Activated naive CD8-positive, alpha-beta T cell treated with anti-CD3 and anti-CD28 coated beads, Interleukin-2, amount 10 ng/mL, durations not matched to agents 7 days and 5 days (primary cell): ENCODE measurements at places on chromosomes 1 and 21. TPM values are rescaled to one million over a fixed set of nuclear protein-coding genes. Genes with fewer than 3 reads are reported as not detected.

TARDBP gene
- total RNA-seq: 166 TPM

HAPLN2 gene
- 0.17 TPM for total RNA-seq

CHI3L2 gene
- total RNA-seq: 33.9 TPM

MEX3A gene
- 0.11 TPM for total RNA-seq

FCER1G gene
- total RNA-seq: 22.1 TPM

HTR6 gene
- total RNA-seq: 0.14 TPM

GRCh38 chr1:202713110-202713509, 2.9 kb upstream of the SYT2 start:
- DNase-seq: no peak

- no peak for DNase-seq
Measured at GRCh38 chr1:177054542-177054941, 110.0 kb downstream of the ASTN1 start.

DNA sequence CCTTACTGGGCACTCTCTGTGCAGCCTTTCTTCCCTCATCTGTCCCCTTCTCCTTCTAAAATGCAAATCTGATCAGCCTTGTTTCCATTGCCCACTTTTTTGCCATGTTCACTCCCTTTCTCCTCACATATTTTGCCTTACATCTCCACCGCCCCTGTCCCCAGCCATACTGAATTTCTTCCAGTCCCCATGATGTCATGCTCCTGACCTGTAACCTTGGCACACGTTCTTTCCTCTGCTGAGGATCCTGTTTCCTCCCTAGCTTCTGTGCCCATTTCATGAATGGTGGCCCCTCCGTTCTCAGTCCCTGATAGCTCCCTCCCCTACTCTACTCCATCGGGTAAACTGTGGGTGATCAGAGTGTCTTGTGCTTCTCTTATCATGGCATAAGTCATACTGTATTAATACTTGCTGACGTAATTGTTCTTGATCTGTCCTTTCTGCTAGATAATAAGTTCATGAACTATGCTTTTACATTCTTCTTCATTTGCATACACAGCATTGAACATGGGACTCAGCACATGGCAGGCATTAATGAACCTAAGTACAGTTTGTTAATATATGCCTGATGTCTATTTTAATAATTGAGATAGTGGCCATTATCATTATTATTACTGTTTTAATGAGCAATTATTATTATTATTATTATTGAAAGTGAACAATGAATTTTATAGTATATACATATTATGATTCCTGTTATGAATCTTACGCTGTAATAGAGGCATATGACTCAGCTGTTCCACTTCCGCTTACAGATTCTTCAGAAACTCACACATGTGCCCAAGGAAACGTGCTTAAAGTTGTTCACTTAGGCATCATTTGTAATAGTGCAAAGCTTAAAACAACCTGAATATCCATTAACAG, 28.5 kb downstream of the MAP3K21 start:
- DNase-seq: no peak

DNA sequence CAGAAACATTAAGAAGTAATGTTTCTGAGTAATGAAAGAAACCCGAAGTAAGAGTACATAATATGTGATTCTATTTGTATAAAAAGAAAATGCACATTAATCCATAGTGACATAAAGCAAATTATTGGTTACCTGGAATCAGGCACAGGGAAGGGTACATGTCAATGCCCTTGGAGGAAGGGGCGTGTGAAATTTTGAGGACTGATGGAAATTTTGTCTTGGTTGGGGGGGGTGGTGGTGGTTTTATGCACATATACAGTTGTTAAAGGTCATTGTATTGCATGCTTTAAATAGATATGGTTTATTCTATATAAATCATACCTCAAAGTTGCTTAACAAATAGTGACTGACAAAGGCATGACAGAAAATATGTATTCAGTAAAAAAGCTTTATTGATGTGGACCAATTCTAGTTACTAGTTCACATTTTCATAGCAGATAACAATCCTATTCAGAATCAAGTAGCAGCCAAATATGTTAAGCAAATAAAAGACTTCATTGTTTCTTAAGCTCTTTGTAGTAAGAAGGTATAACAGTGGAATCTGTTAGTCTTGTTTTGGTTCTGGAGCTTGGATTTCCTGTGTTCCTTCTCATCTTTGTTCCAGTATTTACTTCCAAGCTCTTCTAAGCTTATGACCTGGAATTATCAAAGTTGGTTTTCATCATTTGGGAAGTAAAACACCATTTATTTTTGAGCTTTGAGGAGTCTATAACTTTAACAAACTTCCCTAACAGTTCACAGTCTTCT, 15.1 kb downstream of the BACH1 start:
- no peak for DNase-seq

DNA sequence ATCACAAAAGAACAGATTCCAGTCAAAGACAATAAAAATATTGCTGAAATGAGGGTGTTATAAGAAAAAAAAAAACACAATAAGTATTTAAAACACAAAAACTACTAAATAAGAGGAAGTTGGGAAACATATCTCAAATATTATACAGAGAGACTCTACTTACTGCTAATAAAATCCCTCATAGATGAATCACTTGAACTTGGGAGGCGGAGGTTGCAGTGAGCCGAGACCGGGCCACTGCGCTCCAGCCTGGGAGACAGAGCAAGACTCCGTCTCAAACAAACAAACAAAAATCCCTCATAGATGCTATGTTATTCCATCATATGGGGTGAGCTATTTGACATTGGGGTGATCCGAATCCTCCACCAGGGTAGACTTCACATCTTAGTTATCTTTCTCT, 48.0 kb upstream of the ZNF281 start:
- DNase-seq: no peak

- no peak for DNase-seq
Measured at GRCh38 chr1:67650061-67650460, 34.9 kb upstream of the GADD45A start.

- DNase-seq: no peak
Measured at GRCh38 chr1:193694741-193695140, 508.3 kb upstream of the B3GALT2 start.

GRCh38 chr1:183512450-183512849, 40.2 kb downstream of the SMG7 start:
- DNase-seq: no peak

GRCh38 chr1:25917996-25918395, 11.8 kb upstream of the STMN1 start:
- no peak for DNase-seq

DNA sequence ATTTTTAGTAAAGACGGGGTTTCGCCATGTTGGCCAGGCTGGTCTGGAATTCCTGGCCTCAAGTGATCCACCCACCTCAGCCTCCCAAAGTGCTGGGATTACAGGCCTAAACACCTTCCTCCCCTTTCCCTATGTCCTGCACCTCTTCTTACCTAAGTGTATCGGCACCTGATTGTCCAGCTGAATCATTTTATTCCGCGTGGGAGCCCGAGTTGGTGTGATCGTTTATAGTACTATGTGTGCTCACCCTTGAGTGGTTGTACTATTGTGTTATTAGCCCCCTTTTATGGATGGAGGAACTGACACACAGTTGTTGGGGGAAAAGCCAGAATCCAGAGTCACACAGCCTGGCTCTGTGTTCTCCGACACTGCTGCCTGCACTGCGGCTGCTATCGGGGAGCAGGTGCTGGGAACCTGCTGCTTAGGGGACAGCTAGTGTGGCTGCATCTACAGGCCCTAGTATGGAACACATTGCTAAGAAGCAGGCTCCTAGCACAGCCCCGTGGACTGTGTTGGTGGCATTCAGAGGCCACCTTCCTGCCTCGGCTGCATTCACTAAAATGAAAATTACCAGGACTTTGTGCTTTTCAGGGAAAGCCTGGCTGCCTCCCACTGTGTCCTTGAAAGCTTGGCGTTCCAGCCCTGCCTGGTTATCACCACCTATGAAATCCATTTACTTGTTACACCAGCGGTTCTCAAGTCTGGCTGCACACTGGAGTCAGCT, 21.6 kb downstream of the ENO1 start:
- no peak for DNase-seq

DNA sequence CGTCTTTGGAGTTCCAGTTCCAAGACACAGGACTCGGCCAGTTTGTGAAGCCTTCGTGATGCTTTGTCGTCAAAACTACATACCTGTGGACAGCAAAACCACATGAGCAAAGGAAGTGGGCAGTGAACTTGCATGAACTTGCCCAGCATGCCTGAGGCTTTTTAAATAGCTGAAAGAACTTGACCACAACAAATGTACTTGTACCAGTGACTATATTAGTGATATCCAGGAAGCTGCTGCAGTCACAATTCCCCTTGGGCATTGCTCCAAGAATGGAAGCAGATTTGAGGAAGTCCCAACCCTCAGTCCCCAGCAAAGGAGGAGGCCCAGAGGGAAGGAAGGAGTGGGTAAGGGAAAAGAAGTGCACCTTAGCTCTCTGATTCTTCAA, 2.6 kb downstream of the FUCA1 start:
- no peak for DNase-seq

DNA sequence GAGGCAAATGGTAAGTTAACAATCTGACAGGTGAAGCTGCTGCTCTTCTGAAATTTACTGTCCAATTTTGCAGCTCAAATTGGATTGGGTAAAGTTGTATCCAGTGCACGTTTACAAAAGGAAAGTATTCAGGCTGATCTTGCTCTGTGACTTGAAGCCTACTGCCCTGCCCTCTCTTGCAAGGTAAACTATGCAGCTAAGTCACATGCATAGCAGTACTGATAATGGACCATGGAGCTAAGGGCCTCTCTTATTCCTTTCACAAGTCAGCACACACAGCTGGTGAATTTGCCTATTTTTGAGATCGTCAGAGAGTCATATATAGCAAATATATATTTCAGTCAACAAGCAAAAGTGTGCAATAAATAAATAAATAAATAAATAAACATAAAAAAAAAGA, 23.2 kb downstream of the XCL1 start:
- no peak for DNase-seq

DNA sequence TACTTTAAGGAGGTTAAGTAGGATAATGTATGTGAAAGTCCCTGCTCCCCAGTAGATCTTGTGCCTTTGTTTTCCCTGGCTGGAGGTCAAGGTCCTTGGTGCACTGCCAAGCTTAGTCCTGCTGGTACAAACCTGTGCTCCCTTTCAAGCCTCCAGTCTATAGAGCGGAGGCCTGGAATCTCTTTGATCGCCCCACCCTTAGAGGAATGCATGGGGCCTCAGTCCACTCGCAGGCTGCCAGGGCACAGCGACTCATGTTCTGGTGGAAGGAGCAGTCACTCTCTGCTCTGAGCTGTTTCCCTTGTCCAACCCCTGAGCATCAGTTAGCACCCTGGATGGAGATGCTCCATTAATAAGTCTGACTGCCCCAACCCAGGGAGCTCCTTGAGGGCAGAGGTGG, 121.8 kb downstream of the HMGB4 start:
- no peak for DNase-seq
